Gastroesophageal sphincter (tissue), 4 donors: ENCODE measurements at places on chromosomes 2 and 18. TPM values are rescaled to one million over a fixed set of nuclear protein-coding genes. Genes with fewer than 3 reads are reported as not detected.

The COL4A3 gene
- 8.9 TPM for total RNA-seq

The ZNF513 gene
- total RNA-seq, result 9.0 TPM

- no peak for ATAC-seq
Measured at GRCh38 chr2:207458582-207458981, 71.2 kb upstream of the CREB1 start.

The CNGA3 gene
- total RNA-seq, result 5.1 TPM

The SERPINE2 gene
- 81.8 TPM for total RNA-seq

The SLC38A11 gene
- 1.9 TPM for total RNA-seq

DNA sequence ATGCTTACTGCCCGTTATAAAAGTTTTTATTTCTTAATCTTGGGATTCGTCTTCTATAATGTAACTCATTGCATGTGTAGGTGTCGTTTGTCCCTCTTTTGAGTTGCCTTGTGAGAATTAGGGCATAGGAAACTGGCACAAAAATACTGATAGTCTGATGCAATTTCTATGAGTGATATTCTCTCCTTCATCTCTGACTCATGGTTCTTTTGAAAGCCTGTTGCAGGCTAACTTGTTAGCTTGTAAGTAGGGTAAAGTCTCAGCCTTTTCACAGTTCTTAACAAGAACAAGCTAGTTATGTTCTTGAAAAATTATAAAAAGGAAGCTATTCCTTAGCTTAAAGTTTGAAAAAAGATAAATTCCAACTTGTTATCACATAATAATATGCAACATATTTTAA, 1085.4 kb upstream of the NRXN1 start:
- no peak for ATAC-seq

DNA sequence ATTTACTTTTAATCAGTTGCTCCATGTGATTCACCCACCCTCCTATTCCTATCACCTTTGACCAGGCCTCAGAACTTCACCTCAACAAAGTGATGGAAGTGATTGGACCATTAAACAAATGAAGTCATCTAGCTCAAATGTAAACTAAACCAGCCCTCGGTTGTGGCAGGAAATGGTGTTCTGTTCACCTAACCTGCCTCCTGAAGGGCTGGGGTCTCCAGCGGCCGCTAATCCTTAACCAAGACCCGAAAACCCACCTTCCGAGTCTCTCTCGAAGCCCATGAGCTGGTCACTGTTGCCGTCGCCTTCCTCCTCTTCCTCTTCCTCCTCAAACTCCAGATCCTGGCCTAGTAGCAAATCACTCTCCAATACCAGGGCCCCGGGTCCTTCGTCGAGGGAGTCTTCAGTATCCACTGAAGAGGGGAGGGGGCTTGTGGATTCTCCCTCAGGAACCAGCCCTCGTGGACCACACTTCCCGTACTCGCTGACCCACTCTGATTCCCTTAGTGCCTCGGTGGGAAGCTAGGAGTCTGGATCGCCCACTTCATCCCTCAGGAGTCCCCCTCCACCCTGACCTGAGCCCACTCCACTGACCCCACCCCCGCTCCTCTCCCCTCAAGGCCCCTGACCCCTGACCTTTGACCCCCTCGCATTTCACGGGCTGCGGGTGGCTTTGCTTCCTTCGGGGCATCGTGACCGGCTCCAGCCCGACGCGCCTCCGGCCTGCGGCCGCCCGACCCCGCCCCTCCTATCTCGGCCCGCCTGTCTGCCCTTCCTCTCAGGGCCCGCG, 503 bp downstream of the ZNF513 start:
- peak; percentile 65 for ATAC-seq

DNA sequence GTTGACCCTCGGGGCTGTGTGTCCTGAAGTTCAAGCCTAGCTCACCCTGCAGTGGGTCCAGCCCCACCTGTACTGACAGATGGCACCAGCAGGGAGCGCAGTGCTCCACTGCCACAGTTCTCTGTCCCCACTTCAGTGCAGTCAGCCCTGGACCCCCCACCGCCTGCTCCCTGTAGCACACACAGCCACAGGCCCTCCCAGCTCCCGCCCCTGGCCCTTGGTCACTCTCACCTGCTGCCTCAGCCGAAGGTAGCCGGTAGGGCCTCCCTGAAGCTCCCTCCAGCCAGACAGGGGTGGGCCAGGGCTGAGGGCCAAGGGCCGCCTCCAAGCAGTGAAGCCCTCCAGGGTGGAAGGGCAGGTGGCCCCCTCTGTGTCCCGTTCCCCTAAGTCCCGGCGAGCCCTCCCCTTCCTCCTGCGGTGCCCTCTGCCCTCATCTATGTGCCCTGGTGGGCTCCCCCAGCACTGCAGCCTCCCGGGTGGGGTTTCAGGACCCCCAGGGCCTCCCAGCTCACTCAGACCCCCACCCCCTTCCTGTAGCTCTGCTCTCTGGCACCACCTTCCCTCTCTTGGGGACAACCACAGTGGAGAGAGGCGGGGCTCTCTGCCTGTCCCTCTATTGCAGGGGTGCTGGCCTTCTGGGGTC, 10.8 kb upstream of the ALPP start:
- ATAC-seq, result no peak

DNA sequence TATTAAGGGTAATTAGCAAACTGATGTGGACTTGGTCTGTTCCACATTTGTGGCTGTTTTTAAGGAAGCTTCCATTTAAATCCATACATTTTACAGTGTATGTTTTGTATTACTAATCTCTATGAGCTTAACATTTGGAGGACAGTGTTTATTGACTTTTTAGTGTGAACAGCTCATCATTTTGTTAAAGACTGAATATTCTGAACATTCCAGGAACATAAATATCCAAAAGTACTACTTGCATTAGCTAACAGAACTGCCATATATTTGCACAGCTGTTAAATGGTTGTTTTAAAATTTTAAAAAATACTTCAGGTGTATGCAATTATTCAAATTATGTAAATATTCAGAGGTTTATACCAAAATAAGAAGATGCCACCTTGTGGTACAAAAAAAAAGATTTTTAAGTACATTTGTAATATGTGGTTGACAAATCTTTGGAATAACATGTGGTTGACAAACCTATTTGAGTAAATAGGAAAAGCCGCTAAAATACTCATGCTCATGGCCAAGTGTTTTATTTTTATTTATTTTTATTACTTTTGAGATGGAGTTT, 439.7 kb upstream of the FANCL start:
- no peak for ATAC-seq

DNA sequence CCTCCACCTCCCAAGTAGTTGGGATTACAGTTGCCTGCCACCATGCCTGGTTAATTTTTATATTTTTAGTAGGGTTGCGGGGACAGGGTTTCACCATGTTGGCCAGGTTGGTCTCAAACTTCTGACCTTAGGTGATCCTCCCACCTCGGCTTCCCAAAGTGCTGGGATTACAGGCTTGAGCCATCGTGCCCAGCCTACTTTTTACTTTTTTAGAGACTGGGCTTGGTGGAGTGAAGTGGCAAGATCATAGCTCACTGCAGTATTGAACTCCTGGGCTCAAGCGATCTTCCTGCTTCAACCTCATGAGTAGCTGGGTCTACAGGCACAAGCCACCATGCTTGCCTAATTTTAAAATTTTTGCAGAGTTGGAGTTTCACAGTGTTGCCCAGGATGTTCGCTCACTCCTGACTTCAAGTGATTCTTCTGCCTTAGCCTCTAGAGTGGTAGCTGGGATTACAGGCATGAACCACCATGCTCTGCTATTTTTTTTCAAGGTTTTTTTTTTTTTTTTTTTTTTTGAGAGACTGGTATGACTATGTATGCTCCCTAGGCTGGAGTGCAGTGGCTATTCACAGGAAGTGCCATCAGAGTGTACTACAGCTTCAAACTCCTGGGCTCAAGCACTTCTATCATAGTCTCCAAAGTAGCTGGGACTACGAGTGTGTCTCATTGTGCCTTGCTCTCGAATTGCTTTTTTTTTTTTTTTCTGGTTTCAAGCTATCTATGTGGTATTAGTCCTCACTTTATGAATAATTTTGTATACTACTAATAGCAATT, 11.9 kb downstream of the MSH2 start:
- ATAC-seq, result no peak

- no peak for ATAC-seq
Measured at GRCh38 chr18:39274535-39274934, 1708.9 kb upstream of the CELF4 start.

DNA sequence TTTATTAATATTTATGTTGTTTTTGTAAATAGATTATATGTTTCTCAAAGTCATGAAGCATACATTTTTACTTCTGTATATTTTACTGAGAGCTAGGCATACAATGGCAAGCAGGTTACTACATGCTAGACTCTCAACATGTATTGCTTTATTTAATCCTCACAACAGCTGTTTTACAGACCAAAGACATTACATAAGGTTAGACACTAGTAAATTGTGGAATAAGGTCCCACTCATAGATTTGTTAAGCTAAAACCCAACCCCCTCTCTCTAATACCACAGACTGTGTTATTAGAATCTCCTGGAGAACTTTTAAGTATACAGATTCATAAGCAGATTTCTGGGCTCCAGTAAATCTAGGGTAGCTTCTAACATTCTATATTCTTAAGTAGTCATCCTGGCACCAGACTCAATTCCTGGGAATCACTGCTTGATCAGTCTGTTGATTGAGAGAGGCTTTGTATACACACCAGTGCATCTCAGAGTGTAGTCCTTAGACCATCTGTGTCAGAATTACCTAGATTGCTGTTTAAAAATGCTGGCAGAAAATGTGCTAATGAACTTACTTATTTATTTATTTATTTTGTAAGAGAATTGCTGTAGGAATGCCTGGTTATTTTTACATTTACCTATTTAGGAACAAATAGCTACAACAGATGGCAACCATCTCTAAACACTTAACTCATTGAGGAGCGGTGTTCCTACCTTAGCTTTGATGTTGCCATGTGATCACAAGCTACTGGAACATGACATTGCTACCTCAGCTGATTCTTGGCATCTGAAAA, 153.5 kb upstream of the CAVIN2 start:
- ATAC-seq, result no peak

DNA sequence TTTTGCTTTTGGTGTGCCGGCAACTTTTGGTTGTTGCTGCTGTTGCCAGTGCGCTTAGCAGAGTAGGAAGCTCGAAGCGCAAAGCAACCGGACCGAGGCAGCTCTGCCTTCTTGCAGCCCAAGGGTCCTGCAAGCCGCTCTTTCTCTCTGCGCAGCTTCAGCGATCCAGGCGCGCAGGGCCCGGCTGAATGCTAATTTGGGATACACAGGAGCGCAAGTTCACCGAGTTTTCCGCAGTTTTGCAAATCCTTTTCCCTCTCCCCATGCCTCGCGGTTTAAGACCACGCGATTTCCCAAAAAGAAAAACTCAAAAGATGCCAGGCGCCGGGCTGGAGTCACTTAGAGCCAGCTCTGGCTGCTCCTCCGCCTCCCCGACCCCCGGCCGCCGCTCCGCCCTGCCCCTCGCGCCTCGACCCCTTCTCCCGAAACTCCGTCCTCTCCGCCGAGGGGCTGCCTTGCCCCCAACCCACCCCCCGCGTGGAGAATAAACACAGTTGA, 13.5 kb upstream of the SIX3 start:
- ATAC-seq, result no peak

DNA sequence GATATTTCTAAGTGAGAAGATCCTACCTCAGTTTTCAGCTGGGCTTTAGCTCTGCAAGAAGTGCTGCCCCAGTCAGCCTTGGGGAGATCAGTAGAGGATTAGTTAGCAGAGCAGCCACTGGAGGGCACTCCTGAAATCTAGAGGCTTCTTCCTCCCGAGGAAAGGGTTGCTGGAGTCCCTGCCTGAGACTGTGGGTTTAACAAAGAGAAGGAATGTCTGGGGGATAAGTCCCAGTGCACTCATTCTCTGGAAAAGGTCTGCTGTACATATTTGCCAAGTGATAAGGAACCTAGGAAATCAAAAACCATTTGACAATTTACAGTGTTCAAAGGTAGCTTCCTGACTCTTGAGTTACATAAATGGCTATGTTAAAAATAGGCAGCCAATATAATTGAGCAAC, 207.2 kb downstream of the SLC8A1 start:
- peak; percentile 27 for ATAC-seq

GRCh38 chr2:11807156-11808015, 61.0 kb downstream of the LPIN1 start:
- no peak for ATAC-seq

The ERBB4 gene
- total RNA-seq, result 0.16 TPM

GRCh38 chr2:37771600-37772088, 100.2 kb upstream of the CDC42EP3 start:
- no peak for ATAC-seq

GRCh38 chr2:162403884-162404283, 60.0 kb downstream of the GCA start:
- no peak for ATAC-seq

GRCh38 chr2:12918835-12919445, 202.2 kb downstream of the TRIB2 start:
- ATAC-seq, result peak; percentile 95

DNA sequence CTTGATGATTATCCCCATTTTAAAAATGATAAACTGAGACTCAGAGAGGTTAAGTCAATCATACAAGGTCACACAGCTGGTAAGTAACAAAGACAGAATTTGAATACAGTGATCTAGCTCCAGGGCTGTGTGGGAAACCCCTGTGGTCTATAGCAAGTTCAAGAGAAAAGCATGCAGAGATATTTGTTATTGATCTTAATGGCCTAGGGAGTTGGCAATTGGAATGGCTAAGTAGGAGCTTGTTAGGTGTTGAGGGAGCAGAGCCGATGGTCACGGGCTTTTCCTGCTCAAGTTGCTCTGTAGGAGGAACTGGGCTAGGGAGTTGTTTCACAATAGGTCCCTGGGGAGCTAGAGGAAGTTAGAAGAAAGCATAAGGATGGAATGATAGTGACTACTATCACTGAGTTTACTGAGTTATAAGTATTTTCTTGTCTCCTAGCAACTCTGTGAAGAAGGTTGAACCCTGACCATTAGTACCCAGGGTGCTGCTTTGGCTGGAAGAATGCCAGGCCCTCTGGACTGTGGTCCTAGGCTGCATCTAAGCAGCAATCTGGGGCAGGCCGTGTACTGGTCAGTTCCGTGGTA, 30.0 kb downstream of the RNF125 start:
- peak; percentile 86 for ATAC-seq

GRCh38 chr2:105772362-105772761, 27.6 kb downstream of the NCK2 start:
- no peak for ATAC-seq

- ATAC-seq, result no peak
Measured at GRCh38 chr18:48920408-48921038, 30.2 kb downstream of the SMAD7 start.

GRCh38 chr2:63872571-63873328, 31.1 kb downstream of the UGP2 start:
- peak; percentile 55 for ATAC-seq

- no peak for ATAC-seq
Measured at GRCh38 chr2:19246496-19246895, 111.9 kb downstream of the OSR1 start.

DNA sequence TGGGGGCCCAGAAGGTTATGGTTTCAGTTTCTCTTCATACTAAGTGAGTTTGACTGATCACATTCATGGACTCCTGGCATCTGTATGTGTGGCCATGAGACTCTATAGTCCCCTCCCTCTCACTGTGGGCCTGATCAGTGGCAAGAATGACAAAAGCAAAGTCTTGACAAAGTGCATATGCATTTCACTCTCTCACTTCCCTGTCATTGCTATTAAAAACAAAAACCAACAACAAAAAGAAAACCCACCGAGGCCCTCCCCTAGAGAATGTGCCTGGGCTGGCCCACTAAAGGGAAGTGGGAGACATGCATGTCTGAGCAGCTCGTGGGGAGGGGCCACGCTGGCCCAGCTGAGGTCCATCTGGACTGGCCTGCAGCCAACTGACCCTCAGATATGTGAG, 600.1 kb upstream of the RAB6C start:
- ATAC-seq, result no peak

The DSG4 gene
- total RNA-seq, result not detected

The AQP12A gene
- total RNA-seq, result not detected

GRCh38 chr2:27155069-27155520, 6.3 kb downstream of the TCF23 start:
- no peak for ATAC-seq

GRCh38 chr18:55635439-55635838, 47.4 kb upstream of the TCF4 start:
- ATAC-seq, result no peak
